ENCODE measurements at places on chromosomes 12 and 14.

- no peak for DNase-seq
Observed at GRCh38 chr12:2614341-2614740, 180.4 kb upstream of the FKBP4 start.

GRCh38 chr14:99270458-99271220, 1.4 kb downstream of the BCL11B start:
- no peak for DNase-seq

GRCh38 chr12:46408441-46408840, 35.9 kb upstream of the SLC38A2 start:
- DNase-seq = no peak

- DNase-seq = peak; percentile 52
Observed at GRCh38 chr14:34682787-34683321, 31.5 kb downstream of the CFL2 start.

DNA sequence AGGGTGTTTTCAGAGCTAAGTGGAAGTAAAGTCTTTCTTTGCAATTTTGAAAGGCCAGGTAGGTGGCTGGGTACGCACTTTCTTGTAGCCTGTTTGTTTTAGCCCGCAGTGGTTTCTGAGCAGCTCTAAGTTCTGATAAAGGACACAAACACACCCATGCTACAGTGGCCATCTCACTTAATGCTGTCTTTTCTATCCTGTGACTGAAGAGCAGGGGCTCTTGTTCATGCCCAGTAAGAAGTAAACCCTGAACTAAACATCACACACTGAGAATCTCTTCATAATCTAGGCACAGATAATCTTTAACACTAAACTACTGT, 427.2 kb downstream of the RAD51B start:
- no peak for DNase-seq

DNA sequence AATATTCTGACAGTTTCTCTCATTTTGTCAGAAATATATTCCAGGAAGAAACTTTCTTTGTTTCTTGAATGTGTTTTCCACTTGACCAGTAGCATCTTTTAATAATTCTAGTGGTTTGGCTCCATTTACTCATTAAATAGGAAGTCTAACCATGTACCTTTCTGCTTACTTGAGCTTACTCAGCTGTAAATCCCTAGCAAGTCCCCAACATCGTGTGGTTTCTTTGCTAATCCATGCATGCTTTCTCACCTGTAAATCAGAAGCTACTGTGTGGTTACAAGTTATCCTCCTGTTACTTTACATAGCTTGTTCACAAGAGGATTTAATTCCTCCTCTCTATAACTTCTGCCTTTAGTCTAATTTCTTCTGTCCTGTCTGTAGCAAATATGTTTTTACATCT, 227.7 kb downstream of the FSCB start:
- DNase-seq = no peak

DNA sequence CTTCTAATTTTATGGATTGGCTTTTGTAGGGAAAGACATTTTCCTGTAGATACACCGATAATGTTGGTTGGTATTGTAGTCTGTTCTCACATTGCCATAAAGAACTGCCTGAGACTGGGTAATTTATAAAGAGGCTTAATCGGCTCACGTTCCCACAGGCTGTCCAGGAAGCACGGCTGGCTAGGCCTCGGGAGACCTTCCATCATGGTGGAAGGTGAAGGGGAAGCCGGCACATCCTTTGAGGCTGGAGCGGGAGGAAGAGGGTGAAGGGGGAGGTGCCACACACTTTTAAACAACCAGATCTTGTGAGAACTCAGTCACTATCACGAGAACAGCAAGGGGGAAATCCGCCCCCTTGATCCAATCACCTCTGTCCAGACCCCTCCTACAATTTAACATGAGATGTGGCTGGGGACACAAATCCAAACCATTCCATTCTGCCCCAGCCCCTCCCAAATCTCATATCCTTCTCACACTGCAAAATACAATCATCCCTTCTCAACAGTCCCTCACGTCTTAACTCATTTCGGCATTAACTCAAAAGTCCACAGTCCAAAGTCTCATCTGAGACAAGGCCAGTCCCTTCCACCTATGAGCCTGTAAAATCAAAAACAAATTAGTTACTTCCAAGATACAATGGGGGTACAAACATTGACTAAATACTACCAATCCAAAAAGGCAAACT, 66.7 kb upstream of the EIF5 start:
- DNase-seq = no peak

DNA sequence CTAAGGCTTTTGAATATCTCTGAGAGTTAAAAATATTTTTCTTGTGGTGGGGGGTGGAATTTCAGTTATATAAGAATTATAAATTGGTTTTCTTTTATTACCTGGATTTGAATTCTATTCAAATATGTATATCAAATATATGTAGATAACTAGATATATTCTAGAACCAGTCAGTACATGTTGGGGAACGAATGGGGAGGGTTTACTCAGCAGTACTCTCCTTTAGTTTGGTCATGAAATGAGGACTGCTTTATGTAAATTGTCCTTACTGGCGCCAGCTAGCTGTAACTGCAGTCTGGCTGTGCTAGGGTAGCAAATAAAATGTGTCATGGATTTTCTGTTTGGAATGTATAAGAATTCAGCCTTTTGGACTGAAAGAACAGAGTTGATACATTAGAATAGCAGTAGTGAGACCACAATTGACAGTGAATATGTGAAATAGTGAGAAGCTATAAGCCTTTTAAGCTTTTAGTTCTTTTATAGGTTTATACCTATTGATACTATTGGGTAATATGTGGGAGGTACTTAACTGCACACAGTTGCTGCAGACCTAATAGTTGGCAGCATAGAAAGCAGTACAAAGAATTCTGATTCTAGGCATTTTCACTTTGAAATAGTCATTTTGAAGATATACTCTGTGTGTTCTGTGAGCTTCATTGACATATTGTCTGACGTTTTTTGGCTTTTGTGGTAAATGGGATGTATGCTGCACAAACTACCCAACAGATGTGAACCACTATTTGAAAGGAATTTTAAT, 29.0 kb downstream of the ATF7IP start:
- DNase-seq = peak; percentile 60

DNA sequence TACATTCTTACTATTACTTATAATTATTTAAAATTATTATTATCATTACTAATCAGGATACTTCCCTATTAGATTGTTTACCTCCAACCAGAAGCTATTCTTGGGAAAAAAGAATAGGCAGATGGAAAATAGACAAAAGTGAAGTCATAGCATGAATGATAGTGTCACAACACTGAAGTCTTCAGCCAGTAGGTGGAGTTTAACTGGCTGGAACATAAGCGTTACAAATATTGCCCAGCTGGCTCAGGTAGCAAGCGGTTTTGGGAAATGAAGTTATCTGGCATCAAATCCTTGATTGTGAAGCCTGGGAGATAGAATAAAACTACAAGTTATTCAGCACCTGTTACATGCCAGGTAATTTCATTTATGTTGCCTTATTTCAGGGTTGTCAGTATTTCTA, 762.9 kb downstream of the C12orf50 start:
- DNase-seq = no peak

DNA sequence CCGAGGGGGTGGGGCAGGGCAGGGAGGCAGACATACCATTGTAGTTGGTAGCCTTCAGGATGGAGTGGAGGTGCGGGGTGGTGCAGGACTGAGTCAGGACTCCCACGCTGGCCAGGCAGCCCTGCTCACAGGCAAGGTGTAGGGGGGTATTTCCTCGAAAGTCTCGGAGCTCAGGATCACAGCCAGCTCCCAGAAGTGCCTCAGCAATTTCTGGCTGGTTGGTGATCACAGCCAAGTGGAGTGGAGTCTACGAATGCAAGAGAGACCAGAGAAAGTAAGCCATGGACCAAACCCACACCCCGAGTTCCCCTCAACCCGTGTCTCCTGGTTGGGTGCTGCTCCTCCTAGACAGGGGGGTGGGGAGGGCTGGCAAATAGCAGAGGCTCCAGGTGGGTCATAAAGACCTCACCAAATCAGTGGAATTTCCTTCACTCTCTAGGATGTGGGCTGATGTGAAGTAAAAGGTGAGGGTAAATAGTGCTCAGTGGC, 1.4 kb downstream of the NFKBIA start:
- no peak for DNase-seq

GRCh38 chr12:92075425-92075914, 70.2 kb downstream of the BTG1 start:
- DNase-seq = no peak

DNA sequence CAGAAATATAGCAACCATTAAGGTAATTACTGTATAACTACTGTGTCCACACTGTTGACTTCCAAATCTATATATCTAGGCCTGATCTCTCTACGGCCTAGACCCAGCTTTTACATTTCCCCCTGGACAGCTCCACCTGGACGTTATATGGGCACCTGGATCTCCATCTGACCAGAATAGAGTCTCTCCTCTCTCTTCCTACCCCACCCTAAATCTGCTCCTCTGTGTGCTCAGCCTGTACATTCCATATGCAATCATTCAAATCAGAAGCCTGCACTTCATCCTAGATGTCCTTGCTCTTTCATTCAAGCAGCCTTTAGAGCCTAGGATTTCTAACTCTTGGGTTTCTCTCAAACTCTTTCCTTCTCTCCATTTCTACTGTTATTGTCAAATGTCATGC, 255.0 kb downstream of the PAX9 start:
- DNase-seq = no peak
